GM06990 (cell line): ENCODE measurements at places on chromosomes 13 and 19.

DNA sequence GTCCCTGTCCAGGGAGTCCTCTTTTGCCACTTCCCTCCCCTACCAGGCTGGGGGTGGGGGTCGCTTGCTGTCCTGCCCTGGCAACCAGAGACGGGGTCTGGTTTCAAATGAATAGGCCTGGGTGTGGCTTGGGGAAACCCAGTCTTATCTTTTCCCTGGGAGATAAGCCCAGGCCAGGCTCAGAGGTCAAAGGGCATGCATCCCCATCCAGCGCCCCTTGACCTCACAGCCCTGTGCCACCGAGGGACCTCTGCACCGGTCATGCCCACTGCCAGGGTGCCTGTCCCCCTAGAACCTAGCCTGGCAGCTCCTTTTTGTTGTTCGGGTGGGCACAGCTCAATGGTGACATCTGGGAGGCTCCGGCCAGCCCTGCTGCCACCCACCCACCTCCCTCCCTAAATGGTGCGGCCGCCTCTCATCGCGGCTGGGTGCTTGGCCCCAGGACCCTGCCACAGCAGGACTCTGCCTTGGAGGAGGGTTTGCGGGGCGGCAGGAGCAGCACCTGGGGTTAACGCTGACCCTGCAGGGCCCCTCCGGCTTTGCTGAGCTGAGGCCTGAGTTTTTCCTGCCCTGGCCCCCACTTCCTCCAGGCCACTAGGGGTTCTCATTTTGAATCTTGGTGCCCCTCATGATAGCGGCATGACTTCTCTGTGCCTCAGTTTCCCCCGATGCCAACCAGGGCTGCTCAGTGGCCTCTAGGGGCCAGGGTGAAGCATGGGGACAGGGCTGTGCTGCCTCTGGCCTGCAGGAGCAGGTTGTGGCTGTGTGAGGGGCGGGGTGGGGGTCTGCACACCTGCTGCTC, 2.9 kb upstream of the CERS1 start:
- no peak for DNase-seq

DNA sequence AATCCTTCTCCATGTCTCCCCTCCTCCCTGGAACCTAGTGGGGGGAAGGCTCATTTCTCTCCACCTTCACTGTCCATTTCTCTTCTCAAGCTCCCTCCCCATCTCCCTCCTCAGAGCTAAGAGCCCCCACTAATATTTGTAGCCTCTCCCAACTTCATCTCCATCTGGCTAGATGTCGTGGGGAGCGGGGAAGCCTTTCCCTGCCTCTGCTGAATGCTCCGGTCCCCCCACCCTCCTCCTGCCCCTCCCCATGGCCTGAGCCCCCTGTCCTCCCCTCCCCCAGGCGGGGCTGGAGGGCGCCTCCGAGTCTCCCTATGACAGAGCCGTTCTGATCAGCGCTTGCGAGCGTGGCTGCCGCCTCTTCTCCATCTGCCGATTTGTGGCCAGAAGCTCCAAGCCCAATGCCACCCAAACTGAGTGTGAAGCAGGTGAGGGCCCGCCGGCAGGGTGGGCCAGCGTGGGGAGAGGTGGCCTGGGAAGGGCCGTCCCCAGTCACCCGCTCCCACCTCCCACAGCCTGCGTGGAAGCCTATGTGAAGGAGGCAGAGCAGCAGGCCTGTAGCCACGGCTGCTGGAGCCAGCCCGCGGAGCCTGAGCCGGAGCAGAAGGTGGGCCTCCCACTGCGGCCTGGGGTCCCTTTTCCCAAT, 1.0 kb downstream of the TMEM59L start:
- no peak for DNase-seq

GRCh38 chr19:46406976-46407375, 6.4 kb downstream of the CCDC8 start:
- no peak for DNase-seq

- no peak for DNase-seq
Observed at GRCh38 chr13:45398877-45399276, 19.3 kb downstream of the SLC25A30 start.

GRCh38 chr19:39941615-39942365, 7.4 kb upstream of the FCGBP start:
- peak; percentile 59 for DNase-seq

GRCh38 chr19:5147978-5148793, 179.3 kb downstream of the KDM4B start:
- DNase-seq = peak; percentile 9

DNA sequence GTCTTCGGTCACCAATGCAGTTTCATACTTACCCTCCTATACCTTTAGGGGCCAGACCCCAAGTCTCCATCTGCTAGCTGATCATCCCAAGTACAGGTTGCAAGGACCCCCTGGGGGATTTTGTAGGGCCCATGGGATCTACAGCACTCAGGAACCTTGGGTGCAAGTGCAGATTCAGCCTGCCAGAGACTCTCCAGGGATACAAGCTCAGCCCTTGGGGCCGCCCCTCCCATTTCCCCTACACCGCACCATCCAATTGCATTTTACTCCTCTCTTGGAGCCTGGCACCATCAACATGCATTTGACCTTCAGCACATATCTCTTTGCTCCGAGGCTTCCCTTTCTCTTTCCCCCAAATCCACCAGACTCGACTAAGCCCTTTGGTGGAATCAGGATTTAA, 154.7 kb upstream of the ZNF536 start:
- DNase-seq = no peak

- no peak for DNase-seq
Observed at GRCh38 chr13:112132619-112133018, 65.7 kb downstream of the SOX1 start.

GRCh38 chr19:1512671-1513498, at the start of gene ADAMTSL5:
Gene ADAMTSL5 (minus strand): TSS chr19:1513019. CDS start chr19:1510943, 2,076 bp downstream.
- peak; percentile 73 for DNase-seq

GRCh38 chr19:46067691-46068090, 26.9 kb upstream of the IGFL4 start:
- DNase-seq = no peak

DNA sequence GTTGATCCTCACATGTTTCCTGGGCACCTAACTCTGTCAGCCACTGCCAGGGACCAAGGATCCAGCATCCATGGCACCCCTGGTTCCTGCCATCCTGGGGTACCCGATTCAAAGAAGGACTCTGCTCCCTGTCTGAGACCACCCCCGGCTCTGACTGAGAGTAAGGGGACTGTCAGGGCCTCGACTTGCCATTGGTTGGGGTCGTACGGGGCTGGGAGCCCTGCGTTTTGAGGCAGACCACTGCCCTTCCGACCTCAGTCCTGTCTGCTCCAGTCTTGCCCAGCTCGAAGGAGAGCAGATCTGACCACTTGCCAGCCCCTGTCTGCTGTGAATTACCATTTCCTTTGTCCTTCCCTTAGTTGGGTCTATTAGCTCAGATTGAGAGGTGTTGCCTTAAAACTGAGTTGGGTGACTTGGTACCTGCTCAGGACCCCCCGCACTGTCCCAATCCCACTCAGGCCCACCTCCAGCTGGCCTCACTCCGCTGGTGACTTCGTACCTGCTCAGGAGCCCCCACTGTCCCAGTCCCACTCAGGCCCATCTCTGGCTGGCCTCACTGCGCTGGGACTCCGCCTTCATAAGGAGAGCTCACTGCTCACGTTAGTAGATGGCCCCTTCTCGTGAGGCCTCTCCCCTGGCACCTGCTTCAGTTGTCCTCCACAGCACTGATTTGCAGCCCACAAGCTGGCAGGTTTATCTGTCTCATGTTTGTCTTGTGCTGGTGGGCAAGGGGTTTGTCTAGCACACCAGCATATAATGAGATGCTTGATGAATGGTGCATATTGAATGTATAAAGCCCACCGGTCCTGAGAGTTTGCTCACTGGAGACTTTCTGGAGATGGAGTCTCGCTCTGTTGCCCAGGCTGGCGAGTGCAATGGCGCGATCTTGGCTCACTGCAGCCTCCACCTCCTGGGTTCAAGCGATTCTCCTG, 3.9 kb downstream of the RPL28 start:
- DNase-seq = no peak

DNA sequence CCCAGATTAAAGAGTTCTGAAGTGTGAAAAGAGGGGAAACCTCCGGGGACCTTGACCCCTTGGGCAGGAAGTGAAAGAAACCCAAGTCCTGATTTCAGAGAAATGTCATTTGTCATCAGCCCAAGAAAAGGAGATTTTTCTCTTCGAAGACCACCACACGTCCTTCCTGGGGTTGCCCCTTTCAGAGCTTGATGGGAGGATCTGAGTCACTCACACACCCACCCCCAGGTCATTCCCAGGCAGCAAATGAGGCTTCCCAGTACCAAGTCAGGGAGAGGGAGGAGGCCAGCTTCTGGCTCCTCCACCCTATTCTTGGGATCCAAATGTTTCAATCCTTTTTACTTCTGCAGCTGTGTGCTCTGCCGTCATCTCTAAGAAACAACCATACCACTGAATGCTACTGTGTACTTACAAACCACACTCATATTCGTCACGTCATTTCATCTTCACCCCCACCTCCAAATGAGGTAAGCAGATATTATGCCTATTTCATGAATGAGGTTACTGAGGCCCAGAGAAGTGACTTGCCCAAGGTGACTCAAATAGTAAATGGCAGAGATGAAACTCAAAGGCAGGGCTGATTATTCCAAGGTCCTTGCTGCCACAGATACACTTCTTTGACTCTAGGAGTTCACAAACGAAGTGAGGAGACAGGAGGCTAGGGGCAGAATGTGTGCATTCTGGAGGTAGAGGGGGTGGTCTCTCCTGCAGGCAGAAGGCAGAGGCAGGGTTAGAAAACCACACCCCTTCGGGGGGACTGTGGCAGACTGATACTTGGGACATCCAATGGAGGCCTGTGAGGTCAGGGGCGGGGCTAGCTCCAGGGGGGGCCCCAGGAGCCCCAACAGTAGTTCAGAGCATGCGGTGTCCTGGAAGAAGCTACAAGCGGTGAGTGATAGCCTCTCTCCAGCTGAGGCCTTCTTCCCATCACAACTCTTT, 5.0 kb upstream of the KMT2B start:
- peak; percentile 85 for DNase-seq
